ENCODE measurements at places on chromosomes 2 and 18.

- DNase-seq, result no peak
These were observed 12.2 kb downstream of the RETSAT start for GRCh38 chr2:85342156-85342555.

DNA sequence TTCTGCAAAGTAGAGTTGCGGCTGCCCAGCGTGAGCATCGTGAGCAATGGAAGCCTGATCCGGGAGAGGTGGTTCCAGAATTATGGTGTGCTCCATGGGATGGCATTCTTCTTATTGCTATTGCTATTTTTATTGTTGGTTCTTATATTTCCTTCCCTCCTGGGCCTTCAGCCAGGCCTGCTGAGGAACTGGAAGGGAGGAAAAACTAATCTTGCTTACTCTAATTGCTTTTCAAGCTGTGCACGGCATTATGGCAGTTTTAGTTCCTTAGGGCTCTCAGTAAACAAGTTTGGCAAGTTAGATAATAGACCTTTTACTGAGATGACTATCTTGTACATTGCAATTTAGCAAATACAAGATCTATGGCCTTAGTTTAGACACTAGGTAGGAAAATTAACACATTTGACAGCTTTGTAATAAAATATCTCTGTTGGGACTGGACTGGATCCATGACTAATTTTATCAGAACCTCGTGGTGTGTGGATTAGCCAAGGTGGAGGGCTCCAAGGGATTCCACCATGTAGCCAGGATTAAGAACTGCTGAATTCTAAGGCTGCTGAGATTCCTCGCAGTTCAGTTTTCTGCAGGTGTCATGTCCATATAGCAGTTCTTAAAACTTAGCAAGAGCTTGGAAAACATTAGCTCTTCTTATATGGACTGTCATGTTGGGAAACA is 6.0 kb downstream of the RSAD2 start:
- no peak for DNase-seq

- no peak for DNase-seq
These were observed 68.4 kb downstream of the POLR1A start for GRCh38 chr2:86037141-86037794.

DNA sequence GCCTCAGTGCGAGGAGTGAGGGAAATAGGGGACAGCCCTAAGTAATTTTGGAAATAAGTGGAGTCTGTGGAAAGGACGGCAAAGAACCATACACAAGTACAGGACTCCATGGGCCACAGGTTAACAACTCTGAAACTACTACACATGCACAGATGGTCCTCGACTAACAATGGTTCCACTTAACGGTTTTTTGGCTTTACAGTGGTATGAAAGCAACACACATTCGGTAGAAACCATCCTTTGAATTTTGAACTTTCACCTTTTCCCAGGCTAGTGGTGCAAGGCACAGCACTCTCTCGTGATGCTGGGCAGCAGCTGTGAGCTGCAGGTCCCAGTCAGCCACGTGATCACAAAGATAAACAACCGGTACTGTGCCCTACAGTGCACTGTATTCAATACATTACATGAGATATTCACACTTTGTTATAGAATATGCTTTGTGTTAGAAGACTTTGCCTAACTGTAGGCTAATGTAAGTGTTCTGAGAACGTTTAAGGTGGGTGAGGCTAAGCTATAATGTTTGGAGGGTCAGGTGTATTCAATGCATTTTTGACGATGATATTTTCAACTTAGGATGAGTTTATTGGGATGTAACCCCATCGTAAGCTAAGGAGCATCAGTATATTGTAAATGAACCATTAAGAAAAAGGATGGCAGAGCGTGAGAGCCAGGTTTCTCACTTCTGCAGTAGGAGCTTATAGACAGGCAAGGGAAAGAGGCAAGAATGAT is 44.6 kb downstream of the TBC1D8 start:
- DNase-seq, result no peak

DNA sequence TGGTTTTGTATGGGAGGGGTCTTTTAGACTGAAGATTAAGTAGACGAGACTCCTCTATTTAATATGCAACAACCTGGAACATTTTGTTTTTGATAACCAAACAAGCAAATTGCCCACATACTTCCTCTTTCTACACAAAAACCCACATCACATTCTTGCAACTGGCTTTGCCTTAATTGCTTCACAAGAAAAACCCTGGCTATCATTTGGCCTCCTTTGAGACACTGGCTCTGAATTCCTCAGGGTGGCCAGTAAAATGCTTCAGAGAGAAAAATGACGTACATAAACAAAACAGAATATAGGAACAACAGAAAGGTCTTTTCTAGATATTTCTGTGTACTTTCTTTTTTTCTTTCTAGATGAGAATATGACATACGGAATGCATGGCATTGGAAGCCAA is 103.0 kb downstream of the TRIB2 start:
- no peak for DNase-seq

- no peak for DNase-seq
These were observed 51.2 kb downstream of the CAVIN2 start for GRCh38 chr2:191795715-191796114.

GRCh38 chr2:64751286-64752260 is 97.9 kb upstream of the SERTAD2 start:
- peak; percentile 100 for DNase-seq

GRCh38 chr18:48203961-48204666 is 205.1 kb downstream of the ZBTB7C start:
- DNase-seq, result no peak

DNA sequence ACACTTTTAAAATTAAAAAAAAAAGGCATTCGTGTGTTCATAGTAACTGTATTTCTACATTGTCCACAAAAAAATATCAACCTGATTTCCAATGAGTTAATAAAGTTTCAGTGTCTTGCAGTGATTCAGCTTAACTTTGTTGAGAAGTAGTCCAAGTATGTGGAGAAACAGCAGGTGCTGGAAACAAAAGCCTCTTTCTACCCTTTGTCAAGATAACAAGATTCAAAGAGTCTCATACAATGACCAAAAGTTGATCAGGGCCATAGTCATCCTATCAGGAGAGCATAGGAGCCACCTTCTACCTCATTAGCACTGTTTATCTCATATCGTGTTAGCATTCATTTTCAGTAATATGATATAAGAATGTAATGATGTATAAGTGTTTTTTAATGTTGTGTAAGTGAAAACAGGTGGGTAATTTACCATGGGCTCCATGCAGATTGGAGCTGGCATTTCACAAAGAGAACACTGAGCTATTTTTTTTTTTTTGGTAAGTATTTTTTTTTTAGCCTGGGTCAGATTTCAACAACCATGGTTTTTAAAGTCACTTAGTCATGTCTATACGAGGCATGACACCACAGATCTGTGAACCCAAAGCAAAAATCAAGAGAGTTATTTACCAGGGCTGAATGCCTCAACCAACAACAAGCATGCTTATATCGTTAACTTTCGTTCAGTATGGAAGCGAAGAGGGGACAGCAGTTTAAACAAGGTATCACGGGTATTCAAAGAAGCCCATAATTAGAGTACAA is 165.0 kb upstream of the ZNF521 start:
- peak; percentile 71 for DNase-seq

GRCh38 chr2:179218848-179219594 is 45.6 kb downstream of the SESTD1 start:
- peak; percentile 67 for DNase-seq

DNA sequence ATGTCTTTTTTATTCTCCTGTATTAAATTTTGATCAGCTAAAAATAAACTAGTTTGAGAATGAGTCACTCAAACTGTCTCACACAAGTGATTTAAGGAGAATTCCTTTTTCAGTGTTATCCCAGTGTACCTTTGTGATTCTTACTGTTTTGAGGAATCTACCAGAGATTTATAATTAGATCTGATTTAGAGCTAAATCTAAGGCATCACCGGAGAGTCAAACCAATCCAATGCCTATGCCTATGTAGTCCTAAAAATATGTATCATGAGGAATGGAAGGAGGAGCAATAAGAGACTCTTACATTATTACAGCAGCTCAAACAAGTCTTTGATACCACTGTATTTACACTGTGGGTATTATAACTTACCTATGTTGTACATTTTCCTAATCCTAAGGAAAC is 63.4 kb upstream of the CYP20A1 start:
- DNase-seq, result no peak

GRCh38 chr2:15945909-15946705 is 5.8 kb downstream of the MYCN start:
- no peak for DNase-seq

DNA sequence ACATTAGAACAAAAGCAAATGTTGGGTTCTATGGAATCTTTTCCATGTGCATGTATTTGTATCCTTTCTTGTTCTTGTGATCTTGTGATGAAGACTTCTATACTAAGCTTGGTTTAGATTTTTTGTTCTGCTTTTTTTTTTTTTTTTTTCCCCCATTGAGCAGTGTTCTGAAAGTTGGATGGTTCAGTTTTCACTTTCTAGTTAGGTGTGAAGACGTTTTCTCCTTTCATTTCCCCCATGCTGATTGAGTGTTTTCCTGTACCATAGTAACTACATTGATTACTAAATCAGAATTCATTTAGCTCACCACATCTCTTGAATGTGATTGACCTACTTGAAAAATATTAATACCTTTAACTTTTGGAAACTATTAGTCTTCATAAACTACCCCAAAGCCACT is 34.1 kb downstream of the NOP58 start:
- DNase-seq, result no peak

DNA sequence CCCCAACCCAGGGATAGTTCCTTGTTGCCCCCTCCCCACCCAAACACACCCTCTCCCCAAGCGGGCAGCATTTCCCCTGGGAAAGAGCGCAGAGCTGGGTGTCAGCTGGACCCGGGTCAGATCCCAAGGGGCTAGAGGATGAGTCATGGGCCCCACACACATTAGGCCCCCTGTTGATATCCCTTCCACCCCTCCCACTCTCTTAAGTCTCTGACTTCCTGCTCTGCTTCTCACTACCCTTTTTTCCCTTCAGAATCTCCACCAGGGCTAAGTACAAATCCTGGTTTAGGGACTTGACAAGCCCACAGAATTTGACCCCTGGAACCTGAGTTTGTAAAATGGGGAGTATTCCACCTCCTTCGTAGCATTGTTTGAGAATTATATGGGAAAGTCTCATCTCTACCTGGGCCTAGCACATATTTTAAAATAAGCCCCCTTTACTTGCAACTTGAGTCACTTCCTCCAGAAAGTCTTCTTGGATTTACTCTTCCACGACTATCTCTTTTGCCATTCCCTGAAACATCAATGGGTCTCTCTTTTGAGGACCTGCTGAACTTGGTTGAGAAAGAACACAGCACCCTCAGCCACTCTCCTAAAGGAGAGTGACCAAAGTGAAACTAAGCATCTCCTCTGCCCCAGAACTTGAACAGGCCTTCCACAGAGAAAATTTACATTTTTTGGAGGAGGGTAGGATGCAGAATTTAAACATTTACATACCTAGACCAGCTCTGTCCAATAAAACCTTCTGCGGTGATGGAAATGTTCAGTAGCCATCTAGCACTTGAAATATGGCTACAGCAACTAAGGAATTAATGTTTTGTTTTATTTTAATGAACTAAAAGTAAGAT is 4.7 kb downstream of the RTKN start:
- DNase-seq, result no peak

DNA sequence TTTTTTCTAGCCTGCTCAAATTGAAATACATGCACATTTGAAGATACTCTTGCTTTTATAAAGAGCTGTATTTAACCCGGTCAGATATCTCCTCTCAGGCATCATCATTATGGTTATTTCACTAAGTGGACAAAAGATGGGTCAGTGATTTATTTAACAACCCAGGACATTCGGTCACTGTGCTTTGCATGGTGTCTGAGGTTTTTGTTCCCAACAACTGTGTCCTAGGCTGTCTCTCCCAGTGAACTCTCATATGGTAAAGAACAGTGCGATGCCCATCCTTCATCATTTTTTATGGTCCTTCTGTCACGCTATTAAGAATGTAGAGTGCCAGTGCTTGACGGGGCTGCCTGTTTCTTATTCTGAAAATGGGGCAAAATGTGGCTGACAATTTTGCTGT is 372.4 kb downstream of the PTPRM start:
- DNase-seq, result no peak

- DNase-seq, result no peak
These were observed 17.8 kb upstream of the MATN3 start for GRCh38 chr2:20030224-20030623.

- no peak for DNase-seq
These were observed 38.4 kb downstream of the TBC1D8 start for GRCh38 chr2:101112772-101113157.

DNA sequence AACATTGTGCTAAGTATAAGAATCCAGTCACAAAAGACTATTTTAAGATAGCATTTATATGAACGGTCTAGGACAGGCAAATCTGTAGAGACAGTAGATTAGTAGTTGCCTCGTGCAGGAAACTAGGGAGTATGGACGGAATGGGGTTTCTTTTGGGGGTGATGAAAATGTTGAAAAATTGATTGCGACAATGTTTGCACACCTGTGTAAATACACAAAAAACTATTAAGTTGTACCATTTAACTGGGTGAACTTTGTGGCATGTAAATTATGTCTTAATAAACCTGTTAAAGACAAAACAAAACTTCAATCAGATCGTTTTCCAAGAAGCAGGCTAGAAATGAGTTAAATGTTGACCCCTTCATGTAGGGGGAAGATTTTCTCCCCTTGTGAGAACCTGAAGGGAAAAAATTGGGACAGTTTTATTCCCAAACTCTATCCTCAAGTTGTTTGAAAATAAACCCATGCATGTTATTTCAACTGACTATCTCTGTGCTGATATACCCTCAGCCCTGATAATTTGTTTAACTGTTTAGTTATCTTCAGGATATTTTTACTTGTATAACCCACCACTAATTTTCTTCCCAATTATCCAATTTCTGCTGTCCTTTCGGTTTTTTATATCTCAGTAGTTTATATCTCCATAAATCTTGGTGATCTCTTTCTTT is 87.2 kb downstream of the CAMKMT start:
- no peak for DNase-seq

GRCh38 chr2:39530411-39530866 is 93.4 kb upstream of the MAP4K3 start:
- DNase-seq, result no peak

GRCh38 chr2:20677301-20678085 is 10.5 kb downstream of the GDF7 start:
- DNase-seq, result no peak

DNA sequence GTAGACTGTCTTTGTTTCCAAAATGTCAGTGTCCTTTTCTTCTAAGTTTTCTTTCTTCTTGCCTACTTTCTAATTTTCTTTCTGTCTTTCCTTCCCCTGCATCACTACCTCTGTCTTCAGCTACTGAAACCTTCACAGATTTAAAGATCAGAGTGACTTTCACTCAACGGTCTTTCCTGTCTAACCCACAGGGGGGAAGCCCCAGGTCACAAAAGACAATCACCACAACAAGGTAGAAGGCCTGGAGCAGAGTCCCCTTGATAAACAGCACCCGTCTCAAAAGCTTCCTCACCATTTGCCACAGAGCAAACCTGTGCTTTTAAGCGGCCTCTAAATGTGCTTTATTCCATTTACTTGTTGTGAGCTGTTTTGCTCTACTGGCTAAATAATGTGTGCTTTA is 665.4 kb downstream of the BCL11A start:
- no peak for DNase-seq

DNA sequence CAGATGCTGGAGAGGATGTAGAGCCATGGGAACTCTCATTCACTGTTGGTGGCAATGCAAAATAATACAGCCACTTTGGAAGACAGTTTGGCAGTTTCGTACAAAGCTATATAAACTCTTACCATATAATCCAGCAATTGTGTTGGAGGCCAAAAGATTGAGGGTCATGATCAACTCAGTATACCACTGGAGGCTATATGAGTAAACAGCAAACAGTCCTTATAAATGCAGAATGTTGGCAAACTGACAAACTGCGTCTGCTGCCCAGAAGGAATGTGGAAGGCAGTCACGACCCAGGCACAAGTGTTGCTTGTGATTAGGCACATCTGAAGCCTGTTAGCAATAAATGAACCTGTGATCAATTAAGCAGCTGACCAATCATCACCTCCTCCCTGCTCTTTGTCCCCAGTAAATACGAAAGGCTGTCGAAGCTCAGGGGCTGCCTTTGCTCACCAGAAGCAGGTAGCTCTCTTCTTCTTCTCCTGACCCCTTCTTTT is 98.1 kb upstream of the SPOPL start:
- DNase-seq, result no peak

All from NCI-H1417 treated with DMSO at 0.1 percent for 48 hours (cell line).